ENCODE measurements at places on chromosomes 4 and X.

DNA sequence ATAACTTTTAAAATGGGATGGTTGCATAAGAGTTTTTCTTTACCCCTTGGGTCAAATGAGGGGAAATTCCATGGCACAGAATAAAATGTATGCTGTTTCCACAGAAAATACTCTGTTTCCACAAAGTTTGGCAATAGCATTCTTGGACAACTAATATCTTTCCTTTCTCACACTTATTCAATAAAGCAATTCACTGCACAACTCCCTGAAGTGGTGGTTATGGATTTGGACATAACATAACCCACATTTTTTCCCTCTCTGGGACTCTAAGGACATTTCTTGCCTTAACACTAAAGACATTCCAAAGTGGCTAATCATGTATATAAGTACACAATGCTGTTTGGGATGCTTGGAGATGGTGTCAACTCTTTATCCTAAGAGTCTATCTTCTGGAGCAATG is 51.7 kb upstream of the GPM6B start:
- no peak for DNase-seq

- DNase-seq, result peak; percentile 59
These were observed 17.8 kb downstream of the TRIM2 start for GRCh38 chr4:153221783-153222706.

GRCh38 chr4:76060506-76060905 is 14.0 kb upstream of the ART3 start:
- DNase-seq, result no peak

DNA sequence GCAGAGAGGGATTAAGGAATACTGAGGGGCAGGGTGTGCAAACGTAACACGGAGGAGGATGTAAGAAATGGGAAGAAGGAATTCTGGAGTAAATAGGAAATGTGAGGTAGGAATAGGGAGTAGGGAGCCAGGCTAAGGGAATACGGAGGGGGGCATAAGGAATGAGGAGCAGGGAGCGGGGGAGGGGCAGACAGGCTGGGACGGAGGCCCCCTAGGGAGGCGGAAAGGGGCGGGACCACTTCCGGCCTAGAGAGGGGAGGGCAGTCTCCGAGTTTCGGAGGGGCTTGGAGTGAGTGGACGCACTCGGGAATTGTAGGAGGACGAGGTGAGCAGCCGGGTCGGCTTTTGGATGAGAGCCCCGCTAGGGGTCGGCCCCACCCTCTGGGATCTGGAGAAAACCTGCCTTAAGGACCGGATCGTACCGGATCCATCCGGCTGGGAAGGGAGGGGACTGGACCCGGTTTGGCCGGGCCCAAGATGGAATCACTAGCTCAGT is 612 bp downstream of the MAGED2 start:
- peak; percentile 76 for DNase-seq

GRCh38 chr4:143352720-143353119 is 16.0 kb downstream of the GAB1 start:
- no peak for DNase-seq

GRCh38 chr4:74618659-74619058 is 173.7 kb downstream of the AREG start:
- no peak for DNase-seq

- DNase-seq, result no peak
These were observed 53.2 kb downstream of the PPM1K start for GRCh38 chr4:88230969-88231771.

DNA sequence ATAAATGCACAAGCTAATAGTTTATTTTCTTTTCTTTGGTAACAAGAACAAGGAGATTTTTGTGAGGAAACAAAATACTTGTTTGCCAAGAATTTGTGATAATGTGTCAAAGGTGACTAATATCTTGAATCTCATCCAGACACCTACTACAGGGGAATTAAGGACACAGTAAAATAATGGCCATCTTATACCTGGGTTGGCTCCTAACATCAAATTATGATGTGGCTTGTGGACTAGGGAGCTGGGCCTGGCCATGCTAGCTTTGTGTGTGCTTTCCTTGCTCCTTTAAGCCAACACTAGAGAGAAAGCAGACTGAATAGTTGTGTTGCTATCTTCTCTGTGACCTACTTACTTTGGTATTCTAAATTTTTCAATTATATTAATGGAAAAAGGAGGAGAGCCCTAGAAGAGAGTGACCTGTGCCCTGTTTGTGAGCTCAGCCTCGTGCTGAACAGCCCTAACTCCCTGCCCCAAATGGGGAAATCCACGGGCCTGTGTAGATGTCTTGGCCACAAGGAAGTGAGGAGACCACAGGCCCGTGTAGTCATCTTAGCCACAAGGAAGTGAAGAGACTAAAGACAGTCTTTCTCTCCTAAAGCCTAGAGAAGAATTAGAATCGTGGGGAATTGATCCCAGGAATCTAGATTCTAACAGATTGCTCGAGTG is 23.3 kb downstream of the ARHGAP24 start:
- no peak for DNase-seq

- no peak for DNase-seq
These were observed 430.7 kb downstream of the IDS start for GRCh38 chrX:149074398-149074797.

DNA sequence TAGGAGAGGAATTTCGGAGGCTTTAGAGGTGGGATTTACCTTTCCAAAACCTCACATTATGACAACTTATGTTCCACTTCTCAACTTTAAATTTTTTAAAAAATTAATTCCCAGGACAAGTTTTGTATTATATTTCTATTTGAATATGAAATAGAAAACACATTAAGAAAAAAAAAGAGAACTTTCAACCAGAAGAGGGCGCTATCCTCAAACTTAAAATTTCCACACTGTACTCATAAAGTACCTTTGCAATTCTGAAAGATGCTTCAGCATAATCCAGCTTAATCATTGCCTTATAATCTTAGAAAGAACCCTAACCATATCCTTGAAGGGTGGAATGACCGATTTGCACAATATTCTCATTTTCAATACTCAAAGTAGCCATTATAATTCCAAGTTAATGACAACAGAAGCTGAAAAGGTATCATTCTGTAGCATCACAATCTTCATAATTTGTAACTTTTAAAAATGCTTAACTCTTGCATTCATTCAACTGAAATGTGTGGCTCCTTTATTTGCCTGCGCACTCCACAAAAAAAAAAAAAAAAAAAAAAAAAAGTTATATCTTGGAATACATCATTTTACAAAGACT is 158.0 kb downstream of the KCNIP4 start:
- DNase-seq, result no peak

DNA sequence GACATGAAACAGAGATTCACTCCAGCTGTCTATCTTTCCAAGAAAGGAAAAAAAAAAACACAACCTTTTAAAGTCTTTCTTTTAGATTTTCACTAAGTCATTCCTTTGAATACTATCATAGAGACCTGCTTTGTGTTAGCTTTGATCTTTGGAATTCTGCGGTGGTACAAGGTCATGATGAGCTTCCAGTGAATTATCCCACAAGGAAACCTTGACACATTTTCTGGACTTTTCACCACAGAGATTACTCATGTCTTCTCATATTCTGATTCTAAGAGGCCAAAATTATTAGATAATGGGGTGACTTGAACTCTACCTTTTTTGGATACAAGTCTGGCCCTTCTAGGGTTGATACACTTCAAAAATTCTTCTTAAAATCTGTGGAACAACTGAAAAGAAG is 201.6 kb downstream of the PACRGL start:
- no peak for DNase-seq

DNA sequence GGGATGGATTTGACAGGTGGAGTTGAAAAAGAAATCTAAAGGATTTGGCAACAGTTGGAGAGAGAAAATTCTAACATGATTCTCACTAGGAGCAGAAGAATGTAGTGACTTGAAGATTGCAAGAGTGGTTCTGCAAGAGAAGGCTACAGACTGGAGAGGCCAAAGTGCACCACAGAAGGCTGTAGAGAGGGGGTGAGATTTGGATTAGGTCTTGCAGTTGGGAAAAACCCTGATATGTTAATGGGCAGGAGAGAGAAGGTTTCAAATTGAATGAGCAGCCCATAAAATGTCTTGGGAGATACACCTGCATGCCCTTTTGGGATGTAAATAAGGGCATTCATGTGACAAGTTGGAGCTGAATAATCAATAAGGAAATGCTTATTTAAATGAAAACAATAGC is 14.7 kb upstream of the VEGFD start:
- DNase-seq, result no peak

GRCh38 chr4:55545641-55546505 is 836 bp downstream of the CLOCK start:
- peak; percentile 63 for DNase-seq

- no peak for DNase-seq
These were observed 499.7 kb upstream of the POU3F4 start for GRCh38 chrX:83008415-83008814.

DNA sequence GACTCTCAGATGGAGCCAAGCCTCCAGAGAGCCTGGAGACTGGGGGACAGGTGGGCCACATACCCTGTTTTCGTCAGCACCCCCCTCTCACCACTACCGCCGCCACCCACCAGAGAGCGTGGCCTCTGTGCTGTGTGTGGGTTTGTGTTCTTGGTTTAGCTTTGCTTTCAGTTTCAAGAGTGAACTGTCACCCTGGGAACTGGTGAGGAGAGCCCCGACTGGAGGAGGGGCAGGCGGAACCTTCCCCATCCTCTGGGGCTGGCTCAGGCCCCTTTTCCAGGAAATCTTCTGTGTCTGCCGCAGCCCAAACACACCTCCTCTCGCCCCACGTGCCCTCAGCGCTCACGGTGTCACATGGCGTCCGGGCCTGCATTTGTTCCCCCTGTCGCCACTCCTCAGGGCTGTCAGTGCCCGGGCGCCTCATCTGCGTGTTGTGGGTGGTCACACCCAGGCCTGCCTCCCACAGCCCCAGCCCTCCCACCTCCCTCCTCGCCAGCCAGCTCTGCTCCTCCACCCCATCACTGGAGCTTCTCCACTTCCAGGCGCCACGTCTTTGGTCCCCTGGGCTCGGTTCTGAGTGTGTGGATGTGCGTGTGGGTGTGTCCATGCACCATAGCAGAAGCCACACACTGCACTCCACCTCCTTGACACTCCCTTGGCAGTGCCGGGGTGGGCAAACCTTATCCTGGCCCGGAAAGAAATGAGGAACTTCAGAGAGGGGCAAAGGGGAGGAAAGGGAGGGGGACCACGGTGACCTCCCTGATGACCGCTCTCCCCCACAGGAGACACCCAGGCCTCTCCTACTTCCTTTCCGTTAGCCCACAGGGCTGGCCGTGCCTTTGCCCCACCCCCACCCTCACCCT is 27.8 kb downstream of the ELF4 start:
- no peak for DNase-seq

DNA sequence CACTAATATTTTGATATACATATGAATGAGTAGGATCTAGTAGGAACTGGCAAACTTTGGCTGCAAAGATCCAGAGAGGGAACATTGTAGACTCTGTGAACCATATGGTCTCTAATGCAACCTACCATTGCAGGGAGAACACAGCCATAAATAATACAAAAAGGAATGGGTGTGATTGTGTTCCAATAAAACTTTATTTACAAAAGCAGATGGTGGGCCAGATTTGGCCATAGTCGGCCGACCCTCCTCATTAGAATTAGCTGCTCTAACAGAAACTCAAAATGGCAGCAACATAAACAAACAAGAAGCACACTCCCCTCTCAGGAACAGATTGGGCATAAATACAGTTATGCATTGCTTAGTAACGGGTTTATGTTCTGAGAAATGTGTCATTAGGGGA is 198.1 kb upstream of the RBPJ start:
- DNase-seq, result no peak

DNA sequence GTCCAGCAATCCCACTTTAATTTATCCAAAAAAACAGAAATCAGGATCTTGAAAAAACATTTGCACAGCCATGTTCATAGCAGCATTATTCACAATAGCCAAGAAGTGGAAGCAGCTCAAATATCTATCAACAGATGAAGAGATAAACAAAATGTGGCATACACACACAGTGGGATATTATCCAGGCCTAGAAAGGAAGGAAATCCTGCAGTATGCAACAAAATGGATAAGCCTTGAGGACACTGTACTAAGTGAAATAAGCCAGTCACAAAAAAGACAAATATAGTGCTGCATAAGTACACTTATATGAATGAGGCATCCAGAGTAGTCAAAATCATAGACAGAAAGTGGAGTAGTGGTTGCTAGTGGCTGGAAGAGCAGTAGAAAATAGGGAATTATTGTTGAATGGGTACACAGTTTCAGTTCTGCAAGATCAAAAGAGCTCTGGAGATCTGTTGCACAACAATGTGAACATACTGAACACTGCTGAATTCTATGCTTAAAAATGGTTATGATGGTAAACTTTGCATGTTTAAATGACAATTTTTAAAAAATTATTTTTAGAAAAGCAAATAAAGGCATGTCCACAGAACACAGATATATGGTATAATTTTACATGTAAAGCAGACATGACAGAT is 25.6 kb downstream of the CHM start:
- no peak for DNase-seq

GRCh38 chrX:24696294-24696693 is 2.6 kb downstream of the POLA1 start:
- DNase-seq, result no peak

DNA sequence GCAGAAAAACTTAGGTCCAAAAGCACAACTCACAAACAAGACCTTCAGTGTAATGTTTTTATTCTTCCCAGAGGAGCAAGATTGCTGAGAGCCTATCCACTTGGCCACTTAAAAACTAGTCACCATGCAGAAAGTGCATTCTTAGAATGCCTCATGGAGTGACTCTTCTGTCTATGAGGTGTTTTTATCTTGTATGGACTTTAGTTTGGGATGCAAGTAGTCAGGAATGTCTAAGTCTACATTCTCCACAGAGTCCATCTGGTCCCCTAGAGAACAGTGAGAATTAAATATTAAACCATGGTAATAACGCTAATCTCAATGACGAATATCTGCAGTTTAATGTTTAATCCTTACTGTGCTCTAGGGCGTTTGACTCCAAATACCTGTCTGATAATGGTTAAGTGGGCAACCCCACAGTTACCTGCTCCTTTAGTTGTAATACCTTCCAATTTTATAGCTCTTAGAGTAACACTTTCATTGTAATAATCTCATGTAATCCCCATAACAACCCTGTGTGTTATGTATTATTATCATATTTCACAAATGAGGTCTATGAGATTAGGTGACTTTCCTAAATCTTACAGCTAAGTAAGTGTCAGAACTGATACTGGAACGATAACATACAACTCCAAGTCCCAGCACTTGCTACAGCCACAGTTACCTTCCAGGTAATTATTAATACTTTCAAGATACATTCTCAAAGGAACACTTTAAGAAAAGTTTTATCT is 235.6 kb upstream of the JADE1 start:
- DNase-seq, result no peak

GRCh38 chr4:18285357-18285756 is 263.8 kb upstream of the LCORL start:
- no peak for DNase-seq

DNA sequence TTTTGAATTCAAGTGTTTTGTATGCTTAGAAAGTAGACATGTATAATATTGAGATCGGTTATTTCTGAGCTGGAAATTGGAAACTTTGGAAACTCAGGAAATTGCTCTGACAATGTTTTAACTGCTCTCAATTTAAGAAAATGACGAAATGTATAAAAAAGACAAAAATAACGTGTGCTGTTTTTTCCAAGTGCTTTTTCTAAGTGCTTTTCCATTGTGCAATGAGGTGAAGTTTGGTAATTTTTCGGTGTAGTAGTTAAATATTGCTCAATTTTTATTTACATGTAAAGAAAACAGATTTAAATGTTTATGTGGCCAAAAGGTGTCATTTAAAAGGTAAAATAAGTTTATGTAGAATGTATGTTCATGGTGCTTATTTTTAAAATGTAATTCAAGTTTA is 39.4 kb upstream of the RHOH start:
- no peak for DNase-seq
